Mucosa of gallbladder (tissue), 1 donor: ENCODE measurements at places on chromosomes 3 and 15. TPM values are rescaled to one million over a fixed set of nuclear protein-coding genes. Genes with fewer than 3 reads are reported as not detected.

DNA sequence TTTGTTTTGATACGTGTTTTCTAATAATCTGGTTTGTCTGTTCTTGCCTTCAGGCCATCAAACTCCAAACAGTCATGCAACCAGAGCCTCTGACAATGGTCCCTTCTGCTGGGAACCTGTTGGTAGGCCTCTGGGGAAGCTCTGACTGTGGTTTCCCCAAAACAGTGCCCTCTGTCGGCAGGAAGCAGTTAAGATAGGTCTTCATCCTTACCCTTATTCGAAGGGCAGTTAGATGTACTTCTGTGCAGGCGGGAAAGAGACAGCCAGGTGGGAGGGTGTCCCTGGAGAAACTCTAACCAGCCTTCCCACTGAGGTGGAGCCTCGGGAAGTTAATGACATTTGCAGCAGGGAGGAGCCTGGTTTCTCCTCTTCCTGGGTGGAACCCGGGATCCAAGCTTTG, 81.6 kb upstream of the CHMP2B start:
- no peak for DNase-seq

GRCh38 chr15:32877252-32878019, 159.6 kb downstream of the GREM1 start:
- DNase-seq, result no peak

- DNase-seq, result no peak
Measured at GRCh38 chr3:11424277-11424676, 152.1 kb downstream of the ATG7 start.

GRCh38 chr3:152394246-152394645, 125.5 kb downstream of the MBNL1 start:
- DNase-seq, result no peak

The ZBBX gene
- total RNA-seq, result not detected

The LPCAT4 gene
- 97.9 TPM for total RNA-seq

The CACNA2D3 gene
- total RNA-seq, result 4.7 TPM

The FBXW12 gene
- total RNA-seq, result not detected

The RETNLB gene
- not detected for total RNA-seq
